ENCODE measurements at places on chromosomes 2 and 18. TPM values are rescaled to one million over a fixed set of nuclear protein-coding genes. Genes with fewer than 3 reads are reported as not detected.

ANKRD30B gene
- not detected for total RNA-seq

PLEK gene
- not detected for total RNA-seq

FLACC1 gene
- total RNA-seq: not detected

PROKR1 gene
- total RNA-seq: not detected

NTSR2 gene
- total RNA-seq: not detected

FBXO15 gene
- total RNA-seq: 1.6 TPM

CD8A gene
- total RNA-seq: 0.34 TPM

C1GALT1C1L gene
- total RNA-seq: 2.5 TPM

IL37 gene
- not detected for total RNA-seq

REG1A gene
- not detected for total RNA-seq

GBX2 gene
- 3.2 TPM for total RNA-seq

DNAJC10 gene
- total RNA-seq: 74.9 TPM

COLEC11 gene
- total RNA-seq: 0.63 TPM

DLX1 gene
- total RNA-seq: 4.3 TPM

BARD1 gene
- 6.6 TPM for total RNA-seq

FBXO41 gene
- 6.0 TPM for total RNA-seq

NT5C1B gene
- not detected for total RNA-seq

ORMDL1 gene
- 45.8 TPM for total RNA-seq

ALK gene
- not detected for total RNA-seq

CFAP65 gene
- total RNA-seq: 0.32 TPM

LYPD6B gene
- not detected for total RNA-seq

ACMSD gene
- total RNA-seq: not detected

All from A549 treated with RU486 at 1 μM for 4 hours (cell line).